ENCODE measurements at places on chromosomes 1 and 21.

- DNase-seq: no peak
These were observed 989.8 kb upstream of the B3GALT2 start for GRCh38 chr1:194176212-194176611.

GRCh38 chr1:219931033-219931432 is 2.7 kb upstream of the SLC30A10 start:
- DNase-seq: no peak

- no peak for DNase-seq
These were observed 20.6 kb downstream of the PADI2 start for GRCh38 chr1:17098446-17099317.

GRCh38 chr1:201653883-201654282 is 115.0 kb downstream of the NAV1 start:
- no peak for DNase-seq

GRCh38 chr1:1098681-1099421 is 17.0 kb downstream of the C1orf159 start:
- DNase-seq: no peak

DNA sequence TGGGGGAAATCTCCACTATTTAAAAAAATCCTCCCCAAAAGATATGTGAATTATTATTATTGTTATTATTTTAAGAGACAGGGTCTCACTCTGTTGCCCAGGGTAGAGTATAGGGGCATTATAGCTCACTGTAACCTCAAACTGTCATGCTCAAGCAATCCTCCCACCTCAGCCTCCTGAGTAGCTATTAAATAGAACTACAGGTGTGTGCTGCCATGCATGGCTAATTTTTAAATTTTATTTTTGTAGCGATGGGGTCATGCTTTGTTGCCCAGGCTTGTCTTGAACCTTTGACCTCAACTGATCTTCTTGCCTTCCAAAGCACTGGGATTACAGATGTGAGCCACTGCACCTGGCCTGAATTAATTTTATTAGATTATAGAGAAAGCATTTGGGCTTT is 116.8 kb downstream of the RABGAP1L start:
- DNase-seq: no peak

GRCh38 chr1:119879510-119880434 is 16.5 kb downstream of the ADAM30 start:
- DNase-seq: no peak

DNA sequence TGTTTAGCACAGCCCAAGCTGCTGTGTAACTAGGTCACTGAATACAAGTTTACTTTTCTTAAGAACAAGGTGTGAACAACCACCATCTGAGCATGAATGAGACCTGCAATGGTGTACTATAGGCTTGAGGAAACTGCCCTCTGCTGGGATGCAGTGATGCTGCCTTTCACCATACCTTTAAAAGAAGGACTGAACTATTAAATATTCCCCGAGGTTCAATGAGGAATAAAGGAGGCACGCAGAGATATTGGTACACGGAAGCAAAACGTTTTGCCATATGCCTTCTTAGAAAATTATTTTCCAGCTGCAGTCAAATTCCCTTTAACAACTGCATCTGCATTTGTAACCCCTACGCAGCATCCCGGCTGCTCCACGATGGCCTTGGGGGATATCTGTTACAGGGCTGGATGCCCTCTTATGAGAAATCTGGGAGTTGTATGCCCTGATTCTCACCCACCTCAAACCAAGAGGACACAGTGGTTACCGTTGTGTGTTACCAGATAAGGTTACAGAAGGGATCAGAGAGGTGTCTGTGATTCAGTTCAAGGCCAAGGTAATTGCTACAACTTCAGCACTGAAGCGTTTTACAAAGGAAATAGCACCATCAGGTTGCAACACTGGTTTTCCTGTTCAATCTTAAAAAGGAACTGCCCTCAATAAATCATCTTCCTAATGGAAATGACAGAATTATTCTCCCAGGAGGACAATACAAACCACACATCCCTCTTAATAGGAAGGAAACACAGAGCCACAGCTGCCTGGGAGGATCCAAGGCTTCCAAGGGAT is 470.5 kb downstream of the LTN1 start:
- peak; percentile 13 for DNase-seq

DNA sequence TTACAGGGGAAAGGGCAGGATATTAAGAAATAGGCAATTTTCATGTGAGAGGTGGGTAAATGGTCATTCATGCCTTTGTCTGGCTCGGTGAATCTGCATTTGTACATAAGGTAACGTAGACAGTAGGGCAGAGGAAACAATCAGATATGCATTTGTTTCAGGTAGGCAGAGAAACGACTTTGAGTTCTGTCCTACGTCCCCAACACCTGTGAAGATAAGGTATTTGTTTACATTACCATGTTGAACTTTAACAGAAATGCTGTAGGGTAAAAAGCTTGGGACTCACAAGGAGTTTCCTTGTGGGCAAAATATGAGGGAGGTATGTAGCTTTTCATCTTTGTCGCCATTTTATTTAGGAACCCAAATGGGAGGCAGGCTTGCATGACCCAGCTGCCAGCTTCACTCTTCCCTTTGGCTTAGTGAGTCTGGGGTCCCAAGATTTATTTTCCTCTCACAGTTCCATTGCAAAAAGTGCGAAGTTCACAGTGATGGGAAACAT is 31.4 kb downstream of the B3GALT5 start:
- no peak for DNase-seq

DNA sequence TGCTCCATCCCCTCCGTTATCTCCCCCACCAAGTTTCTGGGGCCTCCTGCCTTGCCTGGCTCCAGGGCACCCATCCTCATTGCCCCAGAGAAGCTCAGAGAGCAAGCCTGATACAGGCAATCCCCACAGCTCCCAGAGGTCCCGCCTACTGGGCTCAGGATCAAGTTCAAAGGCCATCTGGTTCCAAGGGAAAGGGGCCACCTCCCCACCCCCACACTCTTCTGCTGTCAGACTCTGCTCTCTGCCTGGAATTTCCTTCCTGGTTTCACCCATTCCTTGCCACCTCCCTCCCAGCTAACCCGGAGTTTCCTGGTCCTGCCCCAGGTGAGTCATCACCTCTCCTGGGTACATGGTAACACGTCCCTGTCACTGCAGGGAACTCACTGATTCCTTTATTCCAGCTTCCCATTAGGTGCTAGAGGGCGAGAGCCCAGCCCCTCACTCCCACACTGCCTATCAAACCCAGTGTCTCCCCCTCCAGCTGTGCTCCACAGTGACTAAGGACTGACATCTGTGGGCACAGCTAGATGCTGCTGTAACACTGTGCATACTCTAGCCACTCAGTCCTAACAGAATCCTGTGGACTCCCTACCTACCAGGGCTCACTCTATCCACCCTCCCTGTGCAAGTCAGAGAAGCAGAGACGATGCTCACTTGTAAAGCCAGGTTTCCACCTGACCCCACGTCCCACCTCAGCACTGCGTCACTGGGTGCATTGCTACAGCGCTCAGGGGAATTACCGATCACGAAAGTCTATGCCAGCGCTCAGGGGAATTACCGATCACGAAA is 21.8 kb downstream of the RSPH1 start:
- no peak for DNase-seq

- DNase-seq: no peak
These were observed 5.7 kb downstream of the DOCK7 start for GRCh38 chr1:62682531-62682930.

GRCh38 chr1:173360487-173361063 is 116.6 kb upstream of the PRDX6 start:
- no peak for DNase-seq

DNA sequence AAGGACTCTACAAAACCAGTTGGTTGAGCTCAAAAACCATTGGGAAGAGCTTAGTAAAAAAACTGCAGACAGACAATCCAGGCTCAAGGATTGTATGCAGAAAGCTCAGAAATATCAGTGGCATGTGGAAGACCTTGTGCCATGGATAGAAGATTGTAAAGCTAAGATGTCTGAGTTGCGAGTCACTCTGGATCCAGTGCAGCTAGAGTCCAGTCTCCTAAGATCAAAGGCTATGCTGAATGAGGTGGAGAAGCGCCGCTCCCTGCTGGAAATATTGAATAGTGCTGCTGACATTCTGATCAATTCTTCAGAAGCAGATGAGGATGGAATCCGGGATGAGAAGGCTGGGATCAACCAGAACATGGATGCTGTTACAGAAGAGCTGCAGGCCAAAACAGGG is 104.0 kb upstream of the BMP8A start:
- no peak for DNase-seq

GRCh38 chr1:70042090-70042731 is 163.2 kb downstream of the LRRC40 start:
- DNase-seq: no peak

GRCh38 chr1:20732071-20732587 is 374 bp downstream of the SH2D5 start:
- DNase-seq: no peak

- DNase-seq: peak; percentile 15
These were observed 58.4 kb upstream of the COL6A1 start for GRCh38 chr21:45923146-45923545.

DNA sequence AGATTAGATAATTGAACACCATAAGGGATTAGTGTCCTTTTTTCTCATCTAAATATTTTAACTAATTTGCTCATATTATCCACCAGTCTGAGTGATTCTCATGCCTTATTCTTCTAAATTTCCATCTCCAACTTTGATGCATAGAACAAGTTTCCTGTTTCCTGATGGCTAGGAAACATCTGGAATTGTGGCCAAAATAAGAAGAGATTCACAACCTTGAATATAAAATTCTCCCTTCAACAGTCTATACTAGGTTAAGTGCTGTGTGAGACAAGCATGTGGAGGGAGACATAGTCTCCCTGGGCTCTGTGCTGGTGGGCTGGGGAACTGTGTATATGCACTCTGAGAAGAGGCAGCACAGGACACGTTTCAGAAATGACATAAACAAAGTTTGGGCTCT is 21.6 kb upstream of the ROR1 start:
- no peak for DNase-seq

DNA sequence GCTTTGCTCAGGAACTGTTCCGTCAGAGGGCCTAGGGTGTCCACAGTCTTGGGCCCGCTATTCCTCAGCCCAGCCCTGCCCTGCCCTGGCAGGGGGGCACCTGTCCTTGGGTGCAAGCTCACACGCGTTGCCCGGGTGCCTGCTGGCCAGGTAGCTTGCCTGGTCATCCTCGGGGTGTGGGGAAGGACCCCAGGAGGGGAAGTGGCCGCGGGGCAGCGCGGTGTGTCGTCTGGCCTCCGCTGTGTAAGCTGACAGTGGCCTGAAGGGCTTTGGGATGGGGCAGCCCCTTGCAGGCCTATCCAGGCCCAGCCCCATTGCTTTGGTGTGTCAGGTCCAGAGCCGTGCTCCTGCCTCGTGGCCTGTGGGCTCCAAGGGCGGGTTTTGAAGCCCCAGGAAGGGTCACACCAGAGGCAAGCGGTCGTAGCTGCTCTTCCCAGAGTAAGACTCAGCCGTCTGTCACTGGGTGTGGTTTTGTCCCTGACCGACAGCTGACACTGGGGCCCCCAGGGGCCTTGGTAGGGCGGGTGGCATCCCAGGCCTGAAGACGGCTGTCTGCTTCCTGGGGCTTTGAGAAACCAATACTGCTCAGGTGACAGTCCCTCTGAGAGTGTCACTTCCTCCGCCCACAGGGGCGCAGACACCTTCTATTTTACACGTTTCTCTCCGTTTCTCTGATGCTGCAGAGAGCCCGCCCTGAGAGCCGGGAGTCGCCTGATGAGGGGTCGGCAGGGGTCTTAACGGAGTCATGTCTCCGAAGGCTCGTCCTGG is 72.1 kb downstream of the SKI start:
- no peak for DNase-seq

- no peak for DNase-seq
These were observed 64.1 kb downstream of the WDR4 start for GRCh38 chr21:42815217-42815616.

GRCh38 chr21:26965907-26966581 is 844 bp downstream of the ADAMTS5 start:
- no peak for DNase-seq

GRCh38 chr1:9263984-9264872 is 28.5 kb upstream of the SPSB1 start:
- no peak for DNase-seq

DNA sequence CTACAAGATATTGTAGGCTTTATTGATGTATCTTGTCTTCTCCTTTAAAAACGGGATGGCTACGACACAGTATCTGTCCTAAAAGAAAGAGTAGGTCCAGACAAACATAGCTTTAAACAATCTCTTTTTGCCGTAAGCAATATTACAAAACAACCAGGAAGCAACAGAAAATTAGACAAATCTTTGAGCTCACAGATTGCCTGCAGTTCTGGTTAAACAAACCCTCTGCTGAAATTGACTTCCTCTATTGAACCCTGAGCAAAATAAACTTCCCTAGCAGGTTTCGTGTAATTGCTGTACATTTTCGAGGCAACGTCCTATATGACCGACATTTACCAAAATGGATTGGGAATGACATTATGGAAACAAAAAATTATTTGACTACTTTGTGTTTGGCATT is 50.6 kb downstream of the CHML start:
- DNase-seq: no peak

- DNase-seq: no peak
These were observed 93.3 kb downstream of the PDE9A start for GRCh38 chr21:42746593-42747275.

- no peak for DNase-seq
These were observed 12.2 kb downstream of the EVA1C start for GRCh38 chr21:32424674-32425073.

GRCh38 chr1:91502672-91503184 is 2.1 kb downstream of the CDC7 start:
- no peak for DNase-seq

DNA sequence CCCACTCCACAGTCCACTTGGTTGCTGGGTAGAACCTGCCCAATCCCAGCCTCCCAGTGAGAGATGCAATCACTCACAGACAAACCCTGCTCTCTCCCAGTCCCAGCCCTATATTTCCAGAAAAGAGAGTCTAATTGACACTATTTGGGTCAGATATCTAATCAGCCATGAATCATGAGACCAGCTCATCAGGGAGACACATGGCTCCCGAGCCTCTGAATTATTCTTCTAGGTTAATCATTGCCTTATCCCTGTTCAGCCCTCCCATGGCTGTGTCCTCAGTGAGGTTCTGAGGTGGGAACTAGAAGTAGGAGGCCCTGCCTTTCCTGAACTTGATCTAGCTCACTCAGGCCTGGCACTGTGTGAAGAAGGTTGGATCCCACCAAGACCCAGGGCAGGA is 49.9 kb upstream of the ZC3H12A start:
- no peak for DNase-seq

- no peak for DNase-seq
These were observed 110.8 kb downstream of the MATN1 start for GRCh38 chr1:30612536-30613065.

DNA sequence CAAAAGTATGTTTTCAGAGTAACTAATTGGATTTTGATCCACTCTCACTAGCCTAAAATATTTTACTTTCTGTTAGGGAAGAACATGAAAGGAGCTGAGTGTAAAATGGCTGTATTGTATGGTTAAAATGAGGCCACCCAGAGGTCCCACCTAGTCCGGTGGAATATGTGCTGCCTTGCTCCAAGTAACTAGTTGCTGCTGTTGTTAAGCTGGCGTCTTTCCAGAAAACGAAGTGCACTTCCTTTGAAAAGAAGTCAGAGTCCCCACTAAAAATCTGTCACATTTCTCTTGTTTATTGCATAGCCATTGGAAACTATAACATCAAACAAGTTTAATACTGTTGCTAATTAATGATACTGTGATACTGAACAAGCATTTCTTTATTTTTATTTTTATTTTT is 3.2 kb downstream of the SLC25A33 start:
- DNase-seq: no peak

- DNase-seq: no peak
These were observed 55.2 kb upstream of the MRPS6 start for GRCh38 chr21:34018185-34018584.

GRCh38 chr1:106883208-106883607 is 173.3 kb upstream of the PRMT6 start:
- no peak for DNase-seq

GRCh38 chr1:229155472-229155871 is 115.4 kb upstream of the RAB4A start:
- no peak for DNase-seq

- no peak for DNase-seq
These were observed 265.6 kb downstream of the TM2D1 start for GRCh38 chr1:61459345-61459744.
